ENCODE measurements at places on chromosomes 5 and 9.

GRCh38 chr5:95838001-95838520 is 15.5 kb upstream of the GLRX start:
- no peak for DNase-seq

- DNase-seq, result no peak
These were observed 13.9 kb downstream of the PRRC2B start for GRCh38 chr9:131407717-131408195.

DNA sequence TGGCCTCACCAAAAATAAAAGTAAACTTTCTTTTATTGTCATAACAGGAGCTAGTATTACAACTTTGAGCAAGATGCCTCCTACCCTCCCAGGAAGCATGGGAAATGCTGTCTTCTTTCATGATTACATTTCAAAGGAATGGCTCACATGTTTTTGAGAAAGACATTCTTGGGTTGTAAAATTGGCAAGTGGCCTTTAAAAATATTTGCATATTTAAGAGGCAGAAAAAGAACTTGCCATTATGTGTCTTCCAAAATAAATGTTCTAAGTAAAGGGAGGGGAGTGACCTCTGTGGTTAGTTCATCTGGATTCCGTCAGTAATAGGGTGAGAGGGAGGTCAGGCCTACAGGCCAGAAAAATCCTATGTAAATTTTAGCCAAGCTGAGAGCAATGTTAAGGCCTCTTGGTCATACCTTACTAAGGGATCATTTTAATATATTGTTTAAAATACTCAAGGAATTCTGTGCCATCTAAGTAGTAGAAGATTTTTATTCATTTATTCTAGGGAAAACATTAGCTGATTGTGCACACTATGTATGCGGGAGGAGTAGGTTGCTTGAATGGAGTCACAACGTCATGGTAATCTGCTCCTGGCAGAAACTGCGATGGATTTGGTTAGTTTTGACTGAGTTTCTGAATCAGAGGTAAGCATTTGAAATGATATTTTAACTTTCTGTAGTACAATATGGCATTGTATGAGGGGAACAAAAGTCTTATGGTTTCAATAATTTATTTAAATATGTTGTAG is 1485.7 kb upstream of the CDH9 start:
- no peak for DNase-seq

GRCh38 chr5:95804736-95805539 is 17.6 kb downstream of the GLRX start:
- DNase-seq, result no peak

DNA sequence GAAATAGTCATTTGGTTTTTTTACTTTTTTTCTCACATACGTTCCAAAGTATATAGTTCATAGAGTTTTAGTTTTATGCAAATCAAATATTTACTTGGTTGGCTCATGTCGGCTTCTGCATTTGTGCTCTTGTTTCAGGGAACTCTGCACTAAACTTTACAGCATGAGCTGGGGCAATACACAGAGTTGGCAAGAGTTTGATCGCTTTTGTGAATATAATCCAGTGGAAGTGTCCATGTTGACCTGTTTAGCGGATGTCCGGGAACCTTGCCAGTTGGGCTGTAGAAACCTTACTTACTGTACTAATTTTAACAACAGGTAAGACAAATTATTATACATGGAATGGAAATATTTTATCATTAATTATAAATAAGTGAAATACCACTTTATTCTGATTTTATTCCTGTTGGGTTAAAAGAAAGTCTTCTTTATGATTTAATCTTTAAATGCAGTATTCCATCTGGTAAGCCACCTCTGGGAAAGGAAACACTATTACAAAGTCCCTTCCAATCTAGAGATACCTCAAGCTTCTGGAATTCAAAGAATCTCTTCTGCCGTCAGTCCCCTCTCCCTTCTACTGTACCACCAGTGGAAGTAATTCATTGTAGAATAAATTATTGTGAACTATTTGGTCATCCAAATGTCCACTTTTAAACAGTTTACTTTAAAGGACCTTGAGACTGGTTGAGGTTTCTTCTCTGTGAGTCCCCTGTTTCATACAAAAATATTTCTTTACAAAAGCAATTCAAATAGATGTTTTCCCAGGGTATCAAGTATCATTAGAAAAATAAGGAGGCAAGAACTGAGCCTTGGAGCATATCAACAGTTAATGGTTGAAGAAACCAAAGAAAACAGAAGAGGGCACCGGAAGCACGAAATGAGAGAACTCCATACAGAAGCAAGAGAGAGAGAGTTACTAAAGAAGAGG is 45.2 kb upstream of the GLIPR2 start:
- no peak for DNase-seq

DNA sequence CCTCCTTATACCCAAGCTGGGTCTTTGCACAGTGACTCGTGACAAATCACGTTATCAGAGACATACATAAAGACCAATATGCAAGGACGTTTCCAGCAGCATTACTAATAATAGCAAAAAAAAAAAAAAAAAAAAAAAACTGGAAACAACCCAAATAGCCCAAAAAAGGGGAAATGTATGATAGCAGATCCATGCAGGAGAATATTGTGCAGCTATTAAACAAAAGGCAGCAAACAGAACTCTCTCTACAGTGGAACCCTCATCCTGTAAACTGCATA is 37.7 kb downstream of the C5orf15 start:
- DNase-seq, result no peak

GRCh38 chr5:54177058-54177457 is 133.3 kb downstream of the ARL15 start:
- DNase-seq, result no peak

- DNase-seq, result no peak
These were observed 182.9 kb downstream of the MRPS30 start for GRCh38 chr5:44991693-44992092.

DNA sequence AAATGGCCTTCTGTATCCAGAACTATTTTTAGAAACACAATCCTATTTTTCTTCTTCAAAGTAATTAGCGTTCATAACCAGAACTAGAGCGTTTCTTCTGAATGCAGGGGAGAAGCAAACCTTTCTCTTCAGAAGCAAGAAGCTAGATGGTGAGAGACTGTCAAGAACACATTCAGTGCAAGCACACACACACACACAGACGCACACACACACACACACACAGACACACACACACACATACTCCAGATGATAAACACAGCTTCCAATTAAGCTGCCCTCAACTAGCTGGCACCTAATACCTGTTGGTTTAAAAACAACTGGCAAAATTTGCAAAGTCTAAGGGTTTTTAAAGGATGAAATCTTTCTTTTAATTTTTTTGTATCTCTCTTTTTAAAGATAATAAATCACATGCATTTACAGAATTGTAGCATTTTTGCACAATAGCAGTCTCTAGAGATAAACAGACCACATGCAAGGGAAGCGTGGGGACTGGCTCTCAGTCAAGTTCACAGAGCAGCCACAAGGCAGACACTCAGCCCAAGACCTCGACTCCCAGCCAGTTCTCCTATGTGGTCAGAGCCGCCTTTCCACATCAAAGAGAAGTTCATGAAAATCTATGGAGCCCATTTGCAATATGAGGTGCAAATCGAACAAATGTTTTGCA is 138.5 kb downstream of the TTLL11 start:
- no peak for DNase-seq

- no peak for DNase-seq
These were observed 310.6 kb downstream of the DIRAS2 start for GRCh38 chr9:90331826-90332575.

DNA sequence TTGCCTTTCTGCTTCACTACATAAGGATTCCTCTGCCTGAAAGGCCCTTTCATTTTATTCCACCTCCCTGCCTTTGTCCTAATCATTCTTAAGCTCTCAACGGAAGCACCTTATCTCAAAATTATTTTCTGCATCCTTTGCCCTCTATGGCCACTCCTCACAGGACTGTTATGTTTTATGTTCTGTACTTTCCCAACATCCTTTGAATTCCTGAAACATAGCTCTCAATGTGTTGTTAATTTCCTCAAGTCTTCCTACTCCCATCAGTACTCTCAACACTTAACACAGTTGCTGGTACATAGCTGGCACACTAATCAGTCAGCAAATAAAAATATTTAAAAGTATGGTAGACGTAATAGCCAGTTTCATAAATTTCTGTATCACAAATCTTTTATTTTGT is 193.0 kb downstream of the RFX3 start:
- no peak for DNase-seq

DNA sequence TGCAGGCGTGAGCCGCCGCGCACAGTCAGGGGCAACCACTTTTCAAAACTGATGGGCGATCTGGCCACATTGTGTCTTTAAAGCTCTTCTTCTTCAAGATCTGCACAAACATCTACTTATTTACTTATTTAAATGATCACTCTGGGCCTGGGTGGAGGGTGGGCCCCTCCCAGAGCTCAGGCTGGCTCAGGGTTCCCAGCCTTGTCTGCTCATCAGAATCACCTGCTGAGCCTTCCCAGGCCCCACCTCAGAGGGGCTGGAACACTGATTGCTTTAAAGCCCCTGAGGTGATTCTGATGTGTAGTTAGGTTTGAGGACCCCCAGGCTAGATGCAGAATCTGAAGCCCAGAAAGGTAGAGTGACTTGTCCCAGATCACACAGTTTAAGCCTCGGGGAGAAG is 45.6 kb upstream of the DMRT1 start:
- DNase-seq, result no peak

GRCh38 chr5:77230727-77231470 is 20.4 kb downstream of the PDE8B start:
- no peak for DNase-seq

DNA sequence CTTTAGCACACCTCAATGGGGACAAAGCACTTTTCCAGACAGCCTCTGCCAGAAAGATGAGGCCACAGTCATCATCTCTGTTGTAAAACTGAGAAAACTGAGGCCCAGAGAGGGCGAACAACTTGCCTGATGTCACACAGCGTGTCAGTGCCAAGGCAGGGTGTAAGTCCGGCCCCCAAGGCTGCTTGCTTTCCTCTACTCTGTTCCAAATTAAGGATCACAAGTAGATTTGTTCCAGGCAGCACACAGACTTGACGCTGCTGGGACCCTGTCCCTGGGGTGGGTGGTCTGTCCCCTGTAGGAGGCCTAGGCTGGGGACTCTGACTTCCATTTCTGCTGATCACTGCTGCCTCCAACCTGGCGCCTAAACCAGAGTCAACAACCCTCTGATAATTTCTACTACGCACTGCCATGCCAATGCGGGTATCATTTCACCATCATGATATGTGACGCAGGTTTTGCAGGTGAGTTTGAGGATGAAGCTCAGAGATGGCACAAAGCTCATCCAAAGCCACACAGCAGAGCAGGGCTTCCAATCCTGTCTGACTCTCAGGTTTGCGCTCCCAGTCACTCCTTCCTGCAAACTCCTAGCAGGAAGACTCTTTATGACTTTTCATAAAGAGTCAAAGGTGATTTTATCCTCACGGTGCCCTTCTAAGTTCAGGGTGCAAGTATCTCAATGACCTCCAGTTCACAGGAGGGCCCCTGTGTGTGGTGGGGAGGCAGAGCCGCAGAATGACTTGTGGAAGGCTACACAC is 13.5 kb upstream of the RALGDS start:
- DNase-seq, result no peak

DNA sequence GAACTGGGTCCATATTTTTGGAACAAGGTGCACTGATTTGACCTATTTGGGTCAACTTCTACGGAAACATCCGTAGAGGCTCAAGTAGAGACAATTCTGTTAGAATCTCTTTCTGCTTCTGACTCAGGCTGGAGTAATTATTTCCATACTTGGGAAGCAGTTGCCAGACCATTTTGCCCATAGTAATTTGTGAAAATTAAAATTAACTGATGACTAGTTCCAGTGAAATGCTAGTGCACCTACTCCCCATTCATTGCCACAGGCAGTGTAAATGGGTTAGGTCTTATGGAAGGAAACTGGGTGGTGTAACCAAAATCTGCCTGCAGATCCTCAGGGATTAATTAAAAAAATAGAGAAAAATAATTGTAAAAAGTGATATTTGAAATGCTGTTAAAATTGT is 201.1 kb downstream of the TENT4A start:
- no peak for DNase-seq

DNA sequence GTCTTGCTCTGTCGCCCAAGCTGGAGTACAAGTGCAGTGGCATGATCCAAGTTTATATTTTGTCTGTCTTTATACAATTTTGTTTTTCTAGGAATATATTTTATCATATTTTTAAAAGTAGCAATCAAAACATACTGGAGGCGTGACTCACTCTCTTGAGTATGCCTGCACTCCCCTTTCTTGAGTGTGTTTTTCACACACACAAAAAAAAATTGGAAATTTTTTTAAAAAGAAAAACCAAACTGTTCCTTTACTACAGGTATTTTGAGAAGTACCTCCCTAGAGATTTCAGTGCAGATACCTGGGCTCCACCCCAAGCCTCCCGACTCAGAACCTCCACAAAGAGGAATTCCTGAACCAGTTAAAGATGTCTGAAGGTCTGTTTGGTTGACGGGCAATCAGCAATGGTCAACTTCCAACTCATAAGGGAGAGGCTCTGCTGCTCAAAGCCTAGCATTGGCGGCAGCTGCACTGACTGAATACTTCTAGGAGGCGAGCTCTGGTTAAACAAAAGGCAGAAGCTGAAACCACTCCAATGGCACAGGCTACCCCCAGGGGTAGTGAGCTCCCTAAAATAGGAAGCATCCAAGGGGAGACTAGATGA is 27.4 kb downstream of the PDE6A start:
- DNase-seq, result no peak

GRCh38 chr5:8864053-8864452 is 681.8 kb downstream of the SEMA5A start:
- no peak for DNase-seq

DNA sequence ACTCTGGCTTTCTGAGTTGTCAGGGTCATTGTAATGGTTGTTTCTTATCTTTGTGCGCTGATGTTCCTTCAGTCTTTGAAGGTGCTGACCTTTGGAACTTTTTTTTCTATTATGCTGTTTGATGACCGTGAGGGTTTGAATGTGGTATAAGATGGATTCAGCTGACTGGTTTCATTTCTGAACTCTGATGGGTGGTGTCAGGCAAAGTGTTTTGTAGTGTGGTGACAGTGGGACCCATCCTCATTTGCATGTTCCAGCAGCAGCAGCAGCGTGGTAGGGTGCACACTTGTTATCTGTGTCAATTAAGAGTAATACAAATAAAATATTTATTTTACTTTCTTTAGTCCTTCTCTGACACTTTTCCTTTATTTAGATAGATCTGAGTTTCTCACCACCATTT is 227.7 kb upstream of the PRR16 start:
- DNase-seq, result no peak

DNA sequence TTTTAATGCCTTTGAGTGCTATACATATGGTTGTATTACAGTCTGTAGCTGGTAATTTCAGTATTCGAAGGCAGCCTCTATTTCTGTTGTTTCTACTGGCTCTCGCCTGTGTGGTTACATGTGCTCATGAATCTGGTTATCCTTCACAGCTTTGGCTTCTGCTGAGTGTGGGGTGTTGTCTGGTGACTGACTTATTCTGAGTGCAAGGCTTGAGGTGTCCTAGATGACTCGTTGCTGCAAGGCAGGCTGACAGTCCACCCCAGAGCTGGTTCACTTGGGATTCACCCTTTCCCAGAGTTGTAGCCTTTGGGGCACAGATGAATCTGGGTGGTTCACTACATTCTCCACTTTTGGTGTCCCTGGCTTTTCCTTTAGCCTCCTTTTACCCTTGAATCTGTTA is 41.4 kb downstream of the PDE8B start:
- DNase-seq, result no peak

- DNase-seq, result no peak
These were observed 6.0 kb downstream of the RNF44 start for GRCh38 chr5:176530983-176531901.

Measured in esophagus squamous epithelium (tissue), 5 donors.